ENCODE measurements at places on chromosomes 4 and X.
A peak's percentile ranks its signal among the peaks of the same experiment; 100 is the strongest.

GRCh38 chr4:4416981-4417380 lies 30.1 kb downstream of the NSG1 start:
- no peak for DNase-seq

DNA sequence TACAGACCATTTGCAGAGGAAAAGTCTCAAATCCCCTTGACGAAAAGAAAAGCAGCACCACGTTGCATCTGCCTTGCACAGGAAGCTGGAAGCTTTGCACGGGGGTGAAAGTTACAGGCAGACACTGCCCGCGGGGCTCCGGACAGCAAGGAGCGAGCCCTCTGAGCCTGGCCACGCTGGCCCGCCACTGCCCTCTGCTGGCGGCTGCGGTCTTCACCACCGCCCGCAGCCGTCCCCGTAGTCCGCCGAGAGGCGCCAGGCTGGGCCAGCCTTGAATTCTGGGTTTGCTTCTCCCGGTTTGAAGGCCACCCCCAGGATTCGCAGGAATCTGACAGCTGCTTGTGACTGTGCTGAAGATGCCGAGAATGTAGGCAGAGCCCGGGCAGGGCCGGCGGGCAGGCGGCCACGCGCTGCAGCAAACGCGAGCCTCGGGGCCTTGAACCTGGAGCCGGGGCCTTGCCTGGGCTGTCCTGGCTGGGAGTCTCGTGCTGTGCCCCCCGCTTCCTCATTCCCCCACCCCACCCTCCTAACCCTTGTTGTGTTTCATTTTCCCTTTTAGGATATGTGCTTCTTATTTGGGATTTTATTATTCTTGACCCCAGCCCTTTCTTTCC lies 49.2 kb downstream of the ENPP6 start:
- peak; percentile 59 for DNase-seq

- DNase-seq = no peak
Measured at GRCh38 chr4:17574206-17574605, 2.8 kb upstream of the LAP3 start.

DNA sequence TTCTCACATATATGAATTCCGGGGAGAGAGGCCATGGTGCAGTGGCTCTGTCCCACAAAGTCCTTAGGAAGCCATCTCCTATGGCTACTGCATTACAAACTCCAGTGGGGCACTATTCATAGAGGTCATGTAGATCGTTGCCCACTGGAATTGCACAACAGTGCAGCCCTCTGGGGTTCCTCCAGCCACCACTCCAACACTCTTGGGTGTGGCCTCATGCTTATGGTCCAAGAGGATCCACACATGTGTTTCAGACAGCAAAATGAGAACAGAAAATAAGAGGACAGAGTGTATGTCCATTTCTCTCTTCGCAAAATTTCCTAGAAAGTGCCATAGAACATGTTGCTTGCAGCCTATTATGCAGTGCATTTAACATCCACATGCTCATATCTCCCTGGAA lies 444.2 kb upstream of the FAM241A start:
- no peak for DNase-seq

DNA sequence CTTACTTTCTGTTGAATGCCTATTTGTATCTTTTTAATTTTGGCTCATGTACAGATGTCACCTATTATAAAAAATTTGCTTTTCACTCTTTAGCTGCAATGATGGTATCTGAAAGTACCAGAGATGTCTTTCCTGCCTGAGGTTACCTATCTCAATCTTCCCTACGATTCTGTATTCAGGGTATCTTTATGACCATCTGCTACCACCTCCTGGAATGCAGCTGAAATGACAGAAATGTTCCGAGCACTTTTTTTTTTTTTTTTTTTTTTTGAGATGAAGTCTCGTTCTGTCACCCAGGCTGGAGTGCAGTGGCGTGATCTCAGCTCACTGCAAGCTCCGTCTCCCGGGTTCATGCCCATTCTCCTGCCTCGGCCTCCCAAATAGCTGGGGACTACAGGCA lies 136.4 kb downstream of the REPS2 start:
- no peak for DNase-seq

GRCh38 chr4:83241132-83241531 lies 43.5 kb downstream of the COQ2 start:
- DNase-seq = no peak

GRCh38 chr4:112206431-112206830 lies 25.2 kb upstream of the AP1AR start:
- no peak for DNase-seq
